Type B pancreatic cell (in vitro differentiated cells): ENCODE measurements at places on chromosomes 11 and 22. TPM values are rescaled to one million over a fixed set of nuclear protein-coding genes. Genes with fewer than 3 reads are reported as not detected.

DNA sequence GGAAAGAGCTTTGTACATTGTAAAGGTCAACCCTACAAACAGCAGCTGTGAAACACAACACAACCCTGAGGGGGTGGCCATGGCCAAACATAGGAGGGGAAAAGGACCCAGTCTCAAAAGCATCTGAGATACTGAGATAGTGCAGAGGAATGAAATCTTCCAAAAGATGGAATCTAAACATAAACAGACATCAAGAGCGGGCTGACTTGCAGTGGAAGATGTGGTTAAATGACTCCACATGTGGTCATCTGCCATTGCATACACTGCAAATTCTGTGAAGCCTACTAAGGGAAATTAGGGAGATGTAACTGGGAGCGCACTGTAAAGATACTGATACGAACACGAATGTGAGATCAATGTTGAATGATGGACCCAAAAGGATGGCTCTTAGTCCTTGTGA is 22.0 kb downstream of the BDNF start:
- no peak overlapping the region for H3K27ac ChIP-seq
- no peaks in the 10 kb centered on the region for H3K27me3 ChIP-seq
- H3K36me3 ChIP-seq, result peaks cover 5% of the 10 kb centered on the region

The PKNOX2 gene
- 0.95 and 15.3 TPM in 2 replicates for total RNA-seq

The MUC5B gene
- total RNA-seq, result 0.48 and 2.0 TPM in 2 replicates

The YAP1 gene
- 183 and 199 TPM in 2 replicates for total RNA-seq

The SLC17A6 gene
- 2.7 and 3.4 TPM in 2 replicates for total RNA-seq

DNA sequence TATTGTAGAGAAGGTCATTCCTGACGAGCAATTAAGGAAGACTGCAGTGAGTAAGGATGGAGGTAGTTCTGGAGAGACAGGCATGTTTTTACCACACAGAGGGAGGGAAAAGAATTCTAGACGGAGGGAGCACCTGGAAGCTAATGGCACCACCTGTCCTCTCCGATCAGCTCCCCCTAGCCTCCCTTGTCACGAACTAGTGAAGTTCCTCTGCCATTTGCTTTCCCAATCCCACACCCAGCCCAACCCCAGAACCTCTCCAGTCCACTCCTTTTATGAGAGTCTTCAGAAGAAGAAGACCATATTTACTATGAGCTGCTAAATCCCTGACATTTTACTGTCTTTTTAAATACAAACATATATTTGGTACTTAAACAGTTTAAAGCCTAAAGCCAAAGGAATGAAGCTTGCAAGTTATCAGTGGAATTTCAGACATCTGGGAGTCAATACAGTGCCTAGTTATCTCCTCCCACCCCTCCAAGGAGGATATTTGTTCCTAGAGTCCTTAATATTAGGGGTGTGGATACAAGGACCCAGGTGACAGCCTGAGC is 46.1 kb upstream of the HSPA8 start:
- no peak for DNase-seq
- H3K4me3 ChIP-seq, result no peak overlapping the region
- H3K27ac ChIP-seq, result no peak overlapping the region
- no peaks in the 10 kb centered on the region for H3K36me3 ChIP-seq
- H3K27me3 ChIP-seq, result no peaks in the 10 kb centered on the region
- H3K4me1 ChIP-seq, result peaks cover 18% of the 10 kb centered on the region

The UBE2L6 gene
- 29.9 and 65.1 TPM in 2 replicates for total RNA-seq

DNA sequence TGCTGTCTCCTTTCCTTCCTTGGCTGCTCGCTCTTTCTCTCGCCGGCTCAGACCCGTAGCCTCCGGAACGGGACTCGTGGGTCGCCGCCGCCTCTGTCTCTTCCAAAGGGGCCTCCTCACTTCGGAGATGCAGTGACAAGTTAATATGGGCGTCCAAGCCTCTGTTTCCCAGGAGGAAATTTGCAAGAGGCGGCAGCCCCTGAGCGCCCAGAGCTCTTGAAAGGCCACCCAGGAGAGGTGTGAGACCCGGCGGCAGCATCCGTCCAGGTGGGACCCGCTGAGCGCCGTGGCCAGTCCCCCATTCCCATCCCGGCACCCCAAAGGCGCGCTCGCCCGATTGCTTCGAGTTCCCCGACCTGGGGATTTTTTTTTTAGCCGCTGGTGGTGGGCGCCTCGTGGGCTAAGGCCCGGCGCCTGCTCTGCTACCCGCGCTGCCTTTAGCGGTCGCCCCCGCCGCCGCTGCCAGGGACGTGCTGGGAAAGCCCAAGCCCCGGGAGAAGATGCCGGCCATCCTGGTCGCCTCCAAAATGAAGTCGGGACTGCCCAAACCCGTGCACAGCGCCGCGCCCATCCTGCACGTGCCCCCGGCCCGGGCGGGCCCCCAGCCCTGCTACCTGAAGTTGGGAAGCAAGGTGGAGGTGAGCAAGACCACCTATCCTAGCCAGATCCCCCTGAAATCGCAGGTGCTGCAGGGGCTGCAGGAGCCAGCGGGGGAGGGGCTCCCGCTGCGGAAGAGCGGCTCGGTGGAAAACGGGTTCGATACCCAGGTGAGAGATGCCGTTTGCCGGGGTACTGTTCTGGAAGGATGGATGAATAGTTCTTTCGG is 772 bp downstream of the NAV2 start:
- H3K4me3 ChIP-seq, result peak overlapping the region; percentile 93
- peaks cover 43% of the 10 kb centered on the region for H3K27me3 ChIP-seq
- H3K36me3 ChIP-seq, result no peaks in the 10 kb centered on the region
- H3K4me1 ChIP-seq, result peaks cover 37% of the 10 kb centered on the region
- H3K27ac ChIP-seq, result peak overlapping the region; percentile 78
- no peak for DNase-seq

GRCh38 chr11:8814209-8814922 is 96.6 kb upstream of the AKIP1 start:
- H3K27ac ChIP-seq, result no peak overlapping the region
- H3K36me3 ChIP-seq, result no peaks in the 10 kb centered on the region
- H3K4me1 ChIP-seq, result peaks cover 21% of the 10 kb centered on the region
- peaks cover 4% of the 10 kb centered on the region for H3K27me3 ChIP-seq

DNA sequence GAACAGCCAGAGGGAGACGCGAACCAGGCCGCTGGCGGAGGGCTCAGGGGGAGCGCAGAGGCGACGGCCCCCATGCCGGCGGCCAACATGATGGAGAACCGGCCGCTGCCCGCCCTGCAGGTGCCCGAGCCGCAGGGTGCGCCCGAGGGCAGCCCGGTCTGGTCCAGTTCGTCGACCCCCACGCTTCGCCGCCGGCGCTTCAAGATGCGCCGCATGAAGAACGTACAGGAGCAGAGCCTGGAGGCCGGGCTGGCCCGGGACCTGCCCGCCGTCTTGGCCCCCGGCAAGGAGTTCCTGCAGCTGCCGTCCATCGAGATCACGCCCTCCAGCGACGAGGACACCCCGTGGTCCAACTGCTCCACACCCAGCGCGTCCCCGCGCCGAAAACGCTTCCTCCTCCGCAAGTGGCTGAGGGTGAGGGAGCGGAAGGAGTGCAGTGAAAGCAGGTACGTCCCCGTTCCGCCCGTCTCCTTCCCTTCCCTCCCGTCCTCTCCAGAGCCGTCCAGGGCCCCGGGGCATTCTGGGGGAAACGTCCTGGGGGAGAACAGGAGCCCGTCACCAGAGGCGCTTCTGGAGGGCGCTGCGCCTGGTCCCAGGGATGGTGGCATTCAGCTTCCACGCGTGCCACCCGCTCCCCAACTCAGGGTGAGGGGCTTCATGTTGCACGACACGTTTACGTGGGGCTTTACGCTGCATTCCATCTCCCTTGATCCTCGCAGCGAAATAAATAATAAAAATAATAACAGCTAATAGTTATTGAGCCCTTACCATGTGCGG is 840 bp downstream of the GRAMD1B start:
- peak; percentile 73 for DNase-seq
- peaks cover 32% of the 10 kb centered on the region for H3K4me1 ChIP-seq
- peak overlapping the region; percentile 91 for H3K4me3 ChIP-seq
- peaks cover 53% of the 10 kb centered on the region for H3K27me3 ChIP-seq
- no peak overlapping the region for H3K27ac ChIP-seq
- no peaks in the 10 kb centered on the region for H3K36me3 ChIP-seq

The PTGDR2 gene
- total RNA-seq, result 2.6 and 7.9 TPM in 2 replicates

DNA sequence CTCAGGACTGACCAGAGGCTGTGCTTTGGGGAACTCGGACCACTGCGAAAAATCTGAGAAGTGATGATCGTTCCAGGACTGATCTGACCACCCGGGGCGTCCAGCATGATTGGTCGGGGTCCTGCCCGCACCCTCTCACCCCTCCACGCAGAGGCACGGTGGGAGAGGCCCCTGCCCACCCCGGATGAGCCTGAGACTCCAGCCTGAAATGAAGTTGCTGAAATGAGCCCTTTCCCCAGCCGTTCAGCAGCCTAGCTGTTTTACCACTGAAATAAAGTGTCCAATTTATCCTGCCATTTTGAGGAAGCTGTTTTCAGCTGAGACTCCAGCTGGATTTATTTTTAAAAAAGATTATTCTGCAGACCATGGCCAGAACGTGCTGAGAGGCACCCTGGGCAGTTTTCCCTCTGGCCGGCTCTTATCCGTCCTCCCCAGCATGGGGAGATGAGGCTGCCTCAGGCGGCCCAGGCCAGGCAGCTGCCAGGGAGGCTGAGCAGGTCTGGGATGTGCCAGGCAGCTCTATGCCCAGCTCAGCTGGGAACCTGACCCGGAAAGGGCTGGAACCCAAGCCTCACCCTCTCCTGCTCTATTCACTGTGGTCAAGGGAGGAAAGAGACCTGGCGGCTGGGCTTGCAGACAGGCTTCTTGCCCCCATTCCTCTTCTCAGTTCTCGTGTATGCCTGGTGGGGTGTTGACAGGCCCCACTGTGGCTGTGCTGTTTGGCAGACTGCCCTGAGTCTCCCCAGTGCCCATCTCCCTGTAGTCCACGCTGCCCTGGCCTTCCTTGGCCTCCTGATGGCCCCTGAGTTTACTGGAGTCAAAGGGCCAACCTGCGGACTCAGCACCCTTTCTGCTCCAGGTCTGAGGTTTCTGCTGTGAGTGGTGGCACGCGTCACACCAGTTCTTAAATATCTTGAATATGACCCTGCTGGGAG is 161.0 kb upstream of the B3GAT1 start:
- no peak overlapping the region for H3K4me3 ChIP-seq
- H3K27ac ChIP-seq, result no peak overlapping the region
- DNase-seq, result no peak
- H3K27me3 ChIP-seq, result peaks cover 17% of the 10 kb centered on the region
- no peaks in the 10 kb centered on the region for H3K4me1 ChIP-seq

DNA sequence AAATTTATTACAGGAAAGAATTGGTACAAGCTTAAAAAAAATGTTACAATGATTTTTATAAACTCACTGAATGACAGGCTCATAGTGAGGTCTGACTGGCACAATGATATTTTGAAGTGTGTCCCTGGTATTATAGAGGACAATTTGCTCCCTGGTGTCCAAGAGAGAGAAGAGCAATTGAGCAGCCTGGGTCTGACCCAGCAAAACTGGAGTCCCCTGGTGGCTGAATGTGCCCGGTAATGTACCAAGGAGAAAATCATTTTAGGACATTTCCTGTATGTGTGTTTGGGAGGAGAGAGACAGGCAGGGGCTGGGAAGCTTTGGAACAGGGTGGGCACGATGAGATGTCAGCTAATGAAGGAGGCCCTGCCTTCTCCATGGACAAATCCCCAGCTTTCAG is 125.3 kb downstream of the APOL5 start:
- H3K4me1 ChIP-seq, result peaks cover 48% of the 10 kb centered on the region
- H3K36me3 ChIP-seq, result no peaks in the 10 kb centered on the region
- peak overlapping the region; percentile 61 for H3K27ac ChIP-seq
- DNase-seq, result no peak

DNA sequence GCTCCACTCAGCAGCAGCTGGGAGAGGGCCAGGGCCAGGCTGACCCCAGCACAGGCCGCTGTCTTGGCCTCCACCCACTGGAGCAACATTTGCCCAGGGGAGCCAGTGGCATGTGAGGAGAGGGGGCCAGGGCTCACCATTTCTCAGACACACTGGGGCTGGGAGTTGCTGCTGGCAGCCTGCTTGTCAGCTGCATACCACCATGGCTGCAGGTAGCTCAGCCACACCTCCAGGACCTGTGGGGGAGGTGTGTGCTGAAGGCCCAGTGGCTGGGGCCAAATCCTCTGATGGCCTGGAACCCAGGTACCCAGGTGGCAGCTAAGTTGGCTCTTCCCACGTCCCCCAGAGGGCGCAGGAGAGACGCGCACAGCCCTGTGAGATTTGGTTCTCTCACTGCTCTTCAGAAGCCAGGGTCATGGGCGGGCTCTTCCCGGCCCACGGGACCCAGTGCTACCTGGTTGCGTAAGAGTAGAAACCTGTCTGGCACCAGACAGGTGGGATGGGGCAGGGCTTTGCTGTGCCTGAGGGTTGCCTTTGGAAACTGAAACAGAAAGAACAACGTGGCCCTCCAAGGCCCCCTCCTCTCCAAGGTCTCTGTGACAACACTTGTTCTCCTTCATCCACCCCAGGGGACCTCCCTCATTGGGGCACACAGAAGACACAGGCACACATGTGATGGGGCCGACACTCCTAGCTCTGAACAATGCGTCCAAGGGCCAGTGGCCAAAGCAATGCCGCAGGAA is 98.8 kb downstream of the MED15 start:
- no peaks in the 10 kb centered on the region for H3K27me3 ChIP-seq
- no peaks in the 10 kb centered on the region for H3K36me3 ChIP-seq
- H3K4me3 ChIP-seq, result peak overlapping the region; percentile 31
- peak overlapping the region; percentile 69 for H3K27ac ChIP-seq
- no peaks in the 10 kb centered on the region for H3K4me1 ChIP-seq

DNA sequence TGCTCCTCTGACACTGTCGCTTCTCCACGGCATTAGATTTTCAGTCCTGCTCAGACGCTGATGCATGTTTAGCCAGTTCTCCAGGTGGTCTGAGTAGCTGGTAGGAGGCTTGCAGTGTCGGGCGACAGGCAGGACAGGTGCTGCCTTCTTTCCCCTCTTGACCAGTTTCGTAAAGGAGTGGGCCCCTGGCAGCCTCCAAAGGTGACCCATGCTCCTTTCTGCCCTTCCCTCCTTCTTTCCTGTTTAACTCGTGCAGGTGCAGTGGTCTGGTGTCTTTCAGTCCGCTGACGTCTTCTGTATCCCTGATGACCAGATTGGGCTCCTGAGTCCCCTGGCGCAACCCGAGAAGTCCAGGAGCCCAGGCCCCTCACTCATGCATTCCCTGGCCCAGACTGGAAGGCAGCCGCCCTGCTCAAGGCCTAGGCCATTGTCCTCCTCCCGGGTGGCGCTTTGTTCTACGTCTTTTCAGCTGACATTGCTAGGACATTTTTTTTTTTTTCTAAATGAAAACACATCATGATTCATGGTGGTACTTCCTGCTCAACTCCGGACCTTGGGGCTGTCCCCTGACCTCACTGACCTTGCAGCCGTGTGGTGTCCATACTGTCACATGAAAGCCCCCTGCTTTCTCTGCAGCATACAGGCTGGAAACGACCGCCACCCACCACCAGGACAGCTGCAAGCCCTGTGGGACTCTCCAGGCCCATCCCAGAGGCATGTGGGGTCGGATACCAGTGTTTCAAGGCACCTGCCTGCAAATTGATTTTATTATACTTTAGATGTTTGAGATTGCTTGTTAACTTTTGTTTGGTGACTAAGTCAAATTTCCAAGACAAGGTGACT is 25.5 kb upstream of the TXNRD2 start:
- H3K27ac ChIP-seq, result peak overlapping the region; percentile 75
- H3K4me3 ChIP-seq, result peak overlapping the region; percentile 59
- H3K27me3 ChIP-seq, result no peaks in the 10 kb centered on the region
- peaks cover 5% of the 10 kb centered on the region for H3K36me3 ChIP-seq

The PDGFD gene
- 17.8 and 27.9 TPM in 2 replicates for total RNA-seq

The CACNA1I gene
- 0.60 and 1.1 TPM in 2 replicates for total RNA-seq

The PDGFB gene
- 2.9 and 5.1 TPM in 2 replicates for total RNA-seq

GRCh38 chr11:57307666-57308270 is 17.0 kb downstream of the TNKS1BP1 start:
- peak overlapping the region; percentile 41 for H3K27ac ChIP-seq
- peak overlapping the region; percentile 14 for H3K4me3 ChIP-seq
- H3K36me3 ChIP-seq, result peaks cover 48% of the 10 kb centered on the region
- no peak for DNase-seq
